Posterior vena cava (tissue), 2 donors: ENCODE measurements at places on chromosomes 6 and 20. TPM values are rescaled to one million over a fixed set of nuclear protein-coding genes. Genes with fewer than 3 reads are reported as not detected.

BMP6 gene
- 5.7 TPM for total RNA-seq

TSPO2 gene
- not detected for total RNA-seq

GPRC6A gene
- not detected for total RNA-seq

TREM1 gene
- 3.8 TPM for total RNA-seq

SSTR4 gene
- not detected for total RNA-seq

AIF1 gene
- total RNA-seq: 68.7 TPM
